ENCODE measurements at places on chromosomes 4 and X.

GRCh38 chrX:41796577-41796976 is 72.6 kb downstream of the GPR82 start:
- no peak for DNase-seq

GRCh38 chrX:72479324-72480274 is 93.0 kb downstream of the HDAC8 start:
- no peak for DNase-seq

- DNase-seq = peak; percentile 13
These were observed 33.2 kb upstream of the MID1IP1 start for GRCh38 chrX:38768079-38768478.

GRCh38 chr4:74768857-74769525 is 25.3 kb downstream of the BTC start:
- DNase-seq = peak; percentile 29

All from RWPE1 (cell line).